ENCODE measurements at places on chromosomes 16 and 17.

- no peak for DNase-seq
These were observed 24.1 kb downstream of the HMOX2 start for GRCh38 chr16:4500272-4500671.

- no peak for DNase-seq
These were observed 883.3 kb downstream of the CDH11 start for GRCh38 chr16:64238571-64238970.

DNA sequence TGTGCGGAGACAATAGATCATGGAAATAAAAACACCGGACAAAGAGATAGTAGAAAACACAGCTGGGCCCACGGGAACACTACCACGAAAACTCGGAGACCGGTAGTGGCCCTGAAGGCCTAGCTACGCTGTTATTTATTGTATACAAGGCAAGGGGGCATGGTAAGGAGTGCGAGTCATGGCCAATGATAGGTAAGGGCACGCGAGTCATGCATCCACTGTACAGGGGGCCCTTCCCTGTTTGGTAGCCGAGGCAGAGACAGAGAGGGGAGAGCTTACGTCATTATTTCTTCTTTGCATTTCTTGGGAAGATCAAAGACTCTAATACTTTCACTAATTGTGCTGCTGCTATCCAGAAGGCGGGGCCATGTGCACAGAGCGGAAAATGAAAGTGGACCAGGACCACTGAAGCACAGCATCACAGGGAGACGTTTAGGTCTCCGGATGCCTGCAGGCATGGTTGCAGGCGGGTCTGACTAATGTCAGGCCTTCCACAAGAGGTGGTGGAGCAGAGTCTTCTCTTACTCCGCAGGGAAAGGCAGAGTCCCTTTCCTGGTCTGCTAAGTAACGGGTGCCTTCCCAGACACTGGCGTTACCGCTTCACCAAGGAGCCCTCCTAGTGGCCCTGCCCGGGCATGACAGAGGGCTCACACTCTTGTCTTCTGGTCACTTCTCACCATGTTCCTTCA lies 74.4 kb upstream of the ARL4D start:
- no peak for DNase-seq

DNA sequence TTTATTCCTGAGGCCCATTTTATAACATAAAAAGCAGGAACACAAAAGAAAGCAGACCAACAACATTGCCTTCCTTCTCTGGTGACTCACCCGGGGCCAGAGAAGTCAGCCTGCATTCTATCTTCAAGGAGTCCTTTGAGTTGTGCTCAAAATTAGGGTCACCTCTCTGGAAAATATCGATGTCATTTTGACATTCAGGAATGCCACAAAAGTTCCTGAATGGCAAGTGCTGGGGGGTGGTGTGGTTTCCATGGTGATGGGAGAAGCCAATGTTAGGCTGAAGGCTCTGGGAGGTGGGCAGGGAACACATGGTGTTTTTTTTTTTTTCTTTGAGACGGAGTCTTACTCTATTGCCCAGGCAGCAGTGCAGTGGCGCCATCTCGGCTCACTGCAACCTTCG lies 159.6 kb downstream of the HAPSTR1 start:
- DNase-seq, result no peak

DNA sequence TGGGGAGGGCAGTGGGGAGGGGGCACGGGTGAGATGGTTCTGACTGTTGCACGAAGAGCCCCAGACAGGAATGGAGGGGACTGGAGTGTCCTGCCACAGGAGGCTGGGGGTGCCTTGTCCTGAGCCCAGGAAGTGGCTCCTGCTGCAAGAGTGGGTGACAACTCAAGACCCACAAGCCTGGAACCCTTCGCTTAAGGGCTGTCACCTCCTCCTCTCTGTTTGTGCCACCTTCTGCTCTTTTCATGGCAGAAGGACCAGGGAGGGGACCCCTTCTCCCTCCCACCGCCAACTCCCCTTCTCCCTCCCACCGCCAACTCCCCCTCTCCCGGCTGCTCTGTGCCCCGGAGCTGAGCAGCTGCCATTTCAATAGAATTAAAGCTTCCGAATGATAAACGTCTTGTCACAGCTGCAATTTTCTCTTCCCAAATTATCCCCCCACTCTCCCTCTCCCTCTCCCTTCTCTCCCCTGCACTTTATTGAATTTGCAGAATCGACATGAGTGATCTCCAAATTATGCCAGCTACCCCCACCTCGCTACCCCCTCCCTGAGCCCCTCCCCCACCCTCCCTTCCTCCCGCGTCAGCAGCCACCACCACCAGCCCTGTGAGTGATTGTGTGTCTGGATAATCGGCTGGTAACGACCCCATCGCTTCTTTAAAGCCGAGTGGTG lies 13.7 kb downstream of the GJD3 start:
- no peak for DNase-seq

DNA sequence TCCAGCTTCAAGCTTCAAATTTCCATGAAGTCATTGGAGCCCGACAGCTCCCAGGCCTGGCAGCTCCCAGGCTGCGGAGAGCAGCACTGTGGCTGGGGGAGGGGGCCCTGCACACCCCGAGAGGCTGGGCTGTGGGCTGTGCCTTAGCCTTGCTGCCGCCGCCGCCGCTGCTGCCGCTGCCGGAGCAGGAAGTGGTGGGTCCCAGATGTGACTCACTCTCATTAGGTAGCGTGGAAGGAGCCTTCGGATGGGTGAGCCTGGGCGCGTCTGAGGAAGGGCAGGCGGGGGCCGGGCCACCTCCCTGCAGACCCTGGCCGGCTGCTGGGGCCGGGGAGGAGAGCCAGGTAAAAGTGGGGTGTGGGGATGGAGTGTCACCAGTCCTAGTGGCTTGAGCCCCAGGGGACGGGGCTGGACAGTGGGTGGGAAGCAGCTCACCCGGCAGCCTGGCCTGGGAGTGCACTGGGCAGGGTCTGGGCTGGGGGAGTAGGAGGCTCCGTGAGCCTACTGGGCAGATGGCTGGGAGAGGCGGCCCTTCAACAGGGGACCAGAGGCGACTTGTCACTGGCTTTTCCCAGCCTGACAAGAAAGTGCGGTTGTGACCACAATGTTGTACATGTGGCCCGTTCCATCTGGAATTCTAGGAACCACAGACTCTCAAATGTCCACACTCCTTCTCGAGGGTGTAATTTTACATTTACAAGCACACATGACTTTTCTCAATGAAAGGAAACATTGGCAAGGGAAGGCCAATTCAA lies at the start of gene ADCY7:
ADCY7 (plus strand) TSS at position 215 of the 755 bp plus-strand sequence. CDS start 21,629 bp downstream, outside the sequence.
- peak; percentile 32 for DNase-seq
